Activated CD8-positive, alpha-beta T cell treated with anti-CD3 and anti-CD28 coated beads for 36 hours (primary cell): ENCODE measurements at places on chromosomes 12 and 14. TPM values are rescaled to one million over a fixed set of nuclear protein-coding genes. Genes with fewer than 3 reads are reported as not detected.

GRCh38 chr14:87869619-87870583 lies 123.1 kb downstream of the GALC start:
- DNase-seq, result no peak

KRT74 gene
- not detected for total RNA-seq

SLC7A8 gene
- total RNA-seq, result 1.5 TPM

KRT2 gene
- not detected for total RNA-seq

DNA sequence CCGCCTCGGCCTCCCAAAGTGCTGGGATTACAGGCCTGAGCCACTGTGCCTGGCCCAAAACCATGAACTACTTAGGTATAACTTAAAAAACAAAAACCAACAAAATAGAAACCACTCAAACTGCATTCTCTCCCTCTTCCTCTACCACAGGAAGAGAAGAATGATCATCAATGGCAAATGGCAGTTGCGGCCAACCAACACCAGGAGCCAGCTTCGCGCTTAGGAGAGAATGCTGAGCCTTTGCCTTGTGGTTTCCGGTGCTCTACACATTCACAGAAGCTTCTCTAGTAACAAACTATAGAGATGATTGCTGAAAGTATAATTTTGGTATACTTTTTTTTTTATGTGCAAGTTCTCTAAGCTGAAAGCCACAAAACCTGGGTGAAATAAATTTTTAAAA lies 17.1 kb downstream of the CATSPERB start:
- DNase-seq, result peak; percentile 69

EXOC5 gene
- total RNA-seq, result 72.8 TPM

RDH12 gene
- total RNA-seq, result not detected

ABHD12B gene
- not detected for total RNA-seq
